T47D (cell line): ENCODE measurements at places on chromosomes 5 and 9.

DNA sequence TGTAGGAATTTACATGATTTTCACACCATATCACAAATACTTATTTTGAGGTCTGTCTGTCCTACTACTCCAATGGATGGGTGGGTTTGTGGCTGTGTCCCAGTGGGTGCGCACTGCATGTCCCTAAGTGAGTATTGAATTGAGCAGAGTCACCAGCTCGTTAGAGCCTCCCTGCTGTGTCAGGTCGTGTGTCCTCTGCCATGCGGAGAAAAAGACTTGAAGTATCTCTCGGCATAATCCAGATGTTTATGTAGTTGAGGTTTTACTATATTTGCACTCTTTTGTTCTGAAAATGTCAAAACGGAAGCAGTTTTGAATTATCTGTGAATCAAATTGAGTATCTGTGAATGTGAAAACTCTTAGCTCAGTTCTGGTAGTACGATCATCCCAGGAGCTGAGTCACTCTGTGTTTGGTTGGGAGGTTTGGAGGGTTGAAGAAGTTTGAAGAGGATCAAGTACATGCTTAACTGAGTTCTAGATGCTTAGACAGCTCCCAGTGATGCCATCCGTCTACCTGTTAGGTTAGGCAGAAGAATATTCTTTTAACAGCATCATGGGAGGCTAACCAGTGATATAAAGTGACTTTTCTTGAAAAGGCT is 194.2 kb downstream of the TENT4A start:
- no peak for DNase-seq

- no peak for DNase-seq
Measured at GRCh38 chr9:76415731-76416130, 21.5 kb upstream of the RFK start.

GRCh38 chr5:626850-627249 is 14.7 kb downstream of the CEP72 start:
- no peak for DNase-seq

GRCh38 chr5:125695996-125696655 is 727.1 kb upstream of the GRAMD2B start:
- DNase-seq, result no peak

- DNase-seq, result no peak
Measured at GRCh38 chr5:132274050-132274792, 16.7 kb downstream of the PDLIM4 start.

DNA sequence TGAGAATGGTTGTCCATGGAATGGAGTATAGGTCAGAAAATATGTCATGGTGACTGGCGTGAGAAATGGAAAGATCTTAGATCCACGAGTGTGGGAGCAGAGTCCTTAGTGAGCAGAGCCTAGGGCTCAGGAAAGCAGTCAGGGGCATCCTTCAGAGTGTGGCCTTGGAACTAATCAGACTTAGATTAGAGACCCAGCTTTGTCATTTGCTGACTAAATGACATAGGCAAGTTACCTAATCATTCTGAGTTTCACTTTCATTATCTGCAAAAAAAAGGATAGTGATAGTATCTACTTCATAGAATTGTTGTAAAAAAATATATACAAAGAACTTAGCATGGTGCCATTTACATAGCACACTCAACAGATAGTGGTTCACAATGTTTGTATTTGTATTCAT is 24.3 kb upstream of the SLIT3 start:
- no peak for DNase-seq
